CD4-positive, alpha-beta T cell treated with Interleukin-2 at 100 ng/mL for 4 hours (primary cell): ENCODE measurements at places on chromosomes 6 and 20.

DNA sequence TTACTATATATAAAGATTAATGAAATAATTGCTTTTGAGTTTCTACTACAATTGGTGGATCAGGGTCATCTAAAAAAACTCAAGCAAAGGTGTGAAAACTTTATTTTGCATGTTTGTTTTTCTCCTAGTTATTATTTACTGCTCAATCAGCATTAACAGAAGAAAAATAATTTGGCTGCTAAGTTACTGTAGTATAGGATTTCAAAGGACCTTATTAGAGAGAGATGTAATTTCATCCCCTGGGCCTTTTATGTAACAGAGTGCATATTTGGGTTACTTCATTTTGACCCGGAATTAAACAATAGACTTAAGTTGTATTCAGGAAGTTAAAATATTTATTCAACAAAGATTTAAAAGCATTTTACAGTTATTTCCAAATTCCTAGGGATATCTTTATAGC, 49.8 kb downstream of the EYA4 start:
- DNase-seq: no peak

DNA sequence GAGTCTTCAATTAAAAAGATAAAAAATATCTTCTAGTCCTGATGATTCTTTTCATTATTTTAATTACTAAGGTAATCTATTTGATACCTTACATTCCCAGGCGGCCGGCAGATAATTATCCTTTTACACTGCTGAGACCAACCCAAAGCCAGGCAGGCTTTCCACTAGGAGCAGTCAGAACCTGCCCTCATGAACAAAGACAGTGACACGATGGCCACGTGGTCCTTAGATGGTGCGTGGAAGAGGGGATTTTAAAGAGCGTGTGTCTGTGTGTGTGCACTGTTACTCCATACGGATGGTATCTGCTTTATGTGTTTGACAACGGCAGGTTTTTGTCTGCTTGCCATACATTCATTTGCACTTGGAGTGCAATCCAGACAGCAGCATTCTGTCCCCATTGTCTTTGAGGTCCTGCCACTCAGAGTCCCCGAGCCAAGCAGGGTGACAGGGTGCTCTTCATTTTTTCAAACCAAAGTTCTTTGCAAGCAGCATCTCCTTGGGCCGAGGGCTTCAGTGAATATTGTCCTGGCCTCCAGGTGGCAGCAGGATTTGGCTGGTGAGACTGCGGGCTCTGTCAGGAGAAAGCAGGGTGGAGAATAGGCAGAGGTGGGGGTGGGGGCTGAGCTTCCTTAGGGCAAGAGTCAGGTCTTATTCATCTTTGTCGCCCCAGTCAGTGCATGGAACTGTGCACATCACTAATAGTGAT, 260.5 kb downstream of the NRN1 start:
- DNase-seq: no peak

DNA sequence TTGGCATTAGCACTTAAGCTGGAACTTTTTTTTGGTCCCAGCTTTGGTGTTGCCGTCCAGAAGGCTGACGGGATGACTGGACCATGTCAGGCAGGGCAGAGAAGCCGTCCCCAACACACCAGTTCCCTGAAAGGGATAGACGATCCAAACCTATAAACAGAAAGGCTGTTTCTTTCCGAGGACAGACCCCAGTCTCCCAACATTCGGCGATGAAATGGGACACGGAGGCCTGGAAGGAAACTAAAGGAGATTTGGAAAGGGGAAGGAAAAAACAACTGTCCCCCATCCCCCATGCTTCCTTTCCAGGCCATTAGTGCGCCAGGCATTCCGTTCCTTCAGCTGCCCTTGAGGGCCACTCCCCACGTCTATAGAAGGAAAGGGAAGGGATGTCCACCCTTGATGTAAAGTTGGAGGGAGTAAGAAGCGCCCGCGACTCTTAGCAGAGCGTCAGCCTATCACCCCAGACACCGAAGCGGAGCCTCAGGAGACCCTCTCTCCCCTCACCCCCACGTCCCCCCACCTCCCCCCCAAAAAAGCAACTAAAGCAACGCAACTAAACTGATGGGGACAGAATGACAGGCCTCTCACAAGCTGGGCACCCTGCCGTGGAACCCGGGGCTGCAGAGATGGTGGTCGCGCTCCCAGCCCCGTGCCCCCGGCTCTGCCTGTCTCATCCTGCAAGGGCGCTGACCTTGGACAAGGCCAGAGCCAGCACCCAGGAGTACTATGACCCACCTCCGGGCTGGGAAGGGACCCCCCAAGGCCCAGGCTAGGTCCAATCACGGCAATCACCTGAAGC, 638 bp downstream of the BLCAP start:
- no peak for DNase-seq

DNA sequence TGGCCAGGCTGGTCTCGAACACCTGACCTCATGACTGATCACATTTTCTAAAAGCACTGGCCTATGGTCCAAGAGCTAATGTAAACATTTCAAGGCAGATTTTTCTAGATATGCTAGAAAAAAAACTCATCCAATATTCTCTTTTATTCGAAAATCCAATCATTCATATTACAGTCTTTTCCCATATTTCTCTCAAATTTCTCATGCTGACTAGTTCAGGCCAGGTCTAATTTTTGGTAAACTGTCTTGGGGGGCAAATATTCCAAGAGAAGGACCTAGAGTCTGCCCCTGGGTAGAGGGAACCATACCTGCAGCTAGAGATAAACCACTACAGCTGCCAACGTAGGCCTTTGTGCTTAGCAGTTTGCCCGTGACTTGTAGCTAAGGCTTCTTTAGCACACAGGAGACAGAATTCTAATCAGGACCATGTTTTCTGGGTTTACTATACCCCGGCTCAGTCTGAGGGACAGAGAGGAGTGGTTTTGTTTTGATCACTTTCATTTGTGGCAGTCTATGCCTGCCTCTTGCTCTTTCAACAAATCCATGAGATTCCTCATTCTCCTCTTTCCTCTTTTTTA, 71.8 kb upstream of the CITED2 start:
- no peak for DNase-seq

- no peak for DNase-seq
Observed at GRCh38 chr6:20112841-20113240, 99.4 kb downstream of the MBOAT1 start.

- DNase-seq: peak; percentile 30
Observed at GRCh38 chr6:147204060-147204785, at the start of gene STXBP5. TSS of gene STXBP5 (plus strand) at chr6:147204417. CDS start at chr6:147204533, 116 bp downstream.

DNA sequence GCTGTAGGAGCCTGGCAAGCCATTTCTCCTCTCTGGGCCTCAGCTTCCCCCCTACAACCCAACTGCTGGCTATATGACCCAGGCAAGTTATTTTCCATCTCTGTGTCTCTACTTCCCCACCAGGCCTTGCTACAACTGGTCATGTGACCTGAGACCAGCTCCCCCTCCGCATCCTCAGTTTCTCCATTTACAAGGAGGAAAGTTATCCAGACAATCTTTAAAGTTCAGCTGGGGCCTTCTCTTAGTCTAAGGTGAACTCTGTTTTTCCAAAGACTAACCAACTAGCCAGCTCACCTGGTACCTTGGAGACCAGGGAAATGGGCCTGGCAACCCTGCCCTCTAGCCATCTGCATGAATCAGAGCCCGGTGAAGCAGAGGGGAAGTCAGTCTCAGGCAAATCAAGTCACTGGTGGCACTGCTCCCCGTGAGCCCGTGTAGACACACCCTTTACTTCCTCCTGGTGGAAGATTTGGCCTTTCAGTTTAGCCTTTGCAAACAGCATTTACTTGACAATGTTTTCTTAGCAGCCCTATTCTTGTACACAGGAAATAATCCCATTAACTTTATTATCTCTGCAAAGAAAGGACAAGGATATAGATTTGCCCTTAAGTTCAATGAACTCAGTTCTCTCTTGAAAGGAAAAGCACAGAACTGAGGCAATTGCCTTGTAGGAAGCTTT, 157.7 kb downstream of the VEGFA start:
- DNase-seq: no peak

GRCh38 chr20:37989601-37990295, 43.5 kb downstream of the TTI1 start:
- DNase-seq: no peak

DNA sequence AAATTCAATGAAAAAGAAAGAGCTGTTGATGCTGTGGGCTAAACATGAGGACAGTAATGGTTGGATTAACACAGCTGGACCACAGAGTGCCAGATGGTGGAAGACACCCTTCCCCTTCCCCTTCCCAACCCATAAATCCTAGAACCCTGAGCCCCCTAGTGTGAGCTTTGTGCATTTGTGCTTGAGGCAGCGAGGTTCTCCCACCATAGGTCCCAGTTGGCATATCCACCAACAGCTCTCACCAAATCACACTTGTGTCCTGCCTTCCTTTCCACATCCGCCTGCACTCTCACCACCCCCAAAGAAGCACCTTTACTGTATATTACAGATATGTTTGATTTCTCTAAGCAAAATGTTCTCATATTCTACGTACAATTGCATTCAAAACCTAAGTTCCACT, 32.8 kb upstream of the HBS1L start:
- DNase-seq: no peak

- no peak for DNase-seq
Observed at GRCh38 chr6:3307436-3307835, 48.7 kb downstream of the PSMG4 start.

DNA sequence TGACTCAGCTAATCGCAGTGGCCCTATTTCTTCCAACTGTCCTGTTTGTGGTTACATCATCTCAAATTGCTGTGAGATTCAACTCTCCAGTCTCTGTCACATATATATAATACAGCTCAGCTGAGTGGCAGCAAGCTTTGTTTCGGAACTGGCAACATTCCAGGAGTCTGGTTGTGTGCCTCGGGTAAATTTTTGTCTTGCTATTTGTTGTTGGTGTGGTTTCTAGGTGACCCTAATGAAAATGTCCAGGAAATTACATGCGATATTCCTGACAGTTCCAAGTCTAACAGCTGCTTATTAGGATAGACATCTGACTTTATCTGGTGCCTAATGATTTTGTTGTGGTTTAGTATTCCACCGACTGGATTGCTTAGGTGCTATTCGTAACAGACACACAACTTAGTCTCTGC, 581.8 kb downstream of the CD109 start:
- no peak for DNase-seq

DNA sequence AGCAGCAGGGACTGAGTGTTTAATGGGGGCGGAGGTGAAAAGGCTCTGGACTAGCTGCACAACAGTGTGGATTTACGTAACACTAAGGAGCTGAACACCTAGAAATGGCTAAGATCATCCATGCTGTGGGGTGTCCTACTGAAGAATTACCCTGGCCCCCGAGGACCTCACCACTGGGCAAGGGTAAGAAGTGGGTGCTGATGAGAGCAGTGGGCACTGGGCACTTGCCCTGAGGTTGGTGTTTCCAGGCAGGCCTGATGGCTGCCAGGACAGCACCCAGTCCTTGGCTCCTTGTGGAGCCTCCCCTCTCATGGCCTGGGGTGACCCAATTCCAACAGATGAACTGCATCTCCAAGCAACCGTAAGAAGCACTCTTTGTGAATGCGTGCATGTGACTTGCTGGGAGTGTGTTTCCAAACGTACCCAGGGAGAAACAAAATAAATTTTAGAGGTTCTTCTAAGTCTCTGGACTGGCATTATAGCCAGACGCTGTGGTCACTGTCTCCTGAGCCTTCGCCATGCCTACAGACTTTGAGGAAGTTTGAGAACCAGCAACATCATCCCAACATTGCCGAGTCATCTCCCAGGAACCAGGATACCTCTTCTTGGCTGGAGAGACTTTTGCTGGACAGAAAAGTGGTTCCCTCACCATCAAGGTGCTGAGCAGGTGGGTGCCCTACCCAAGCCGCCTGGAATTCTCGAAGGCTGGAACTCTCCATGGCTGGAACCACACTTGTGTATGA, 245.9 kb downstream of the ERMARD start:
- no peak for DNase-seq

DNA sequence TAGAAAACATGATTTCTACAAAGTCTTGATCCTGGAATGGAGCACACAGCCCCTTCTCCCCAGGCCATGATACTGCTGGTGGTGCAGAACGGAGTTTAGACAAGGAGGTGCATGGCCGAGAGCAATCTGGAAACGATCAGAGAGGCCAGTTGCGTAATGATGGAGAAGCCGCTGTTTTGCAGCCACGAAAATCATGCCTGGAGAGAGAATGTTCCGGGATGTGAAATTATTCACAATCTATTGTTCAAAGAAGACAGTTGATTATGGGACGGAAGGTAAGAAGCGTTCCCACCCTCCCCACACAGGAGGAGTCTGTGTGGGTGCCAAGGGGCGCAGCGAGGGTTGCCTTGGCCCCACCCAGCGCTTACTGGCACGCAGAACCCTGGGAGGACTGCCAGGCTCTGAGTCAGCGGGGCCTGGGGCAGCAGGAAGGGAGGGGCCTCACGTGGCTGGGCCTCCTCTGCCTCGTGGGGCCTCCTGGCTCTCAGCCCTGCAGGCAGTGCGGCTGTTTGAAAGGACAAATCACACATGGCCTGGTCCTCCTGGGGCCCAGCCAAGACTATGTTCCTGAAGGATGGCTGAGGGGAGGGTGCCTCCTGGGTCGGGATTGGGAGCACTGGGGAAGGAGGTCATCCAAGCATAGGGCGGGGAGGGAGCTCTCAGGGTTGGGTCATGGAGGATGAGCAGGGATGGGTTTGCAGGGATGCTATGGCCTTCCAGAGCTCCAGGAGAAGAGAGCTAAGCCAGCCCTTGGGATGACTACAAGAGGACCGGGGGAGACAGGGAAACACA, 8.7 kb upstream of the AP5S1 start:
- DNase-seq: peak; percentile 96

DNA sequence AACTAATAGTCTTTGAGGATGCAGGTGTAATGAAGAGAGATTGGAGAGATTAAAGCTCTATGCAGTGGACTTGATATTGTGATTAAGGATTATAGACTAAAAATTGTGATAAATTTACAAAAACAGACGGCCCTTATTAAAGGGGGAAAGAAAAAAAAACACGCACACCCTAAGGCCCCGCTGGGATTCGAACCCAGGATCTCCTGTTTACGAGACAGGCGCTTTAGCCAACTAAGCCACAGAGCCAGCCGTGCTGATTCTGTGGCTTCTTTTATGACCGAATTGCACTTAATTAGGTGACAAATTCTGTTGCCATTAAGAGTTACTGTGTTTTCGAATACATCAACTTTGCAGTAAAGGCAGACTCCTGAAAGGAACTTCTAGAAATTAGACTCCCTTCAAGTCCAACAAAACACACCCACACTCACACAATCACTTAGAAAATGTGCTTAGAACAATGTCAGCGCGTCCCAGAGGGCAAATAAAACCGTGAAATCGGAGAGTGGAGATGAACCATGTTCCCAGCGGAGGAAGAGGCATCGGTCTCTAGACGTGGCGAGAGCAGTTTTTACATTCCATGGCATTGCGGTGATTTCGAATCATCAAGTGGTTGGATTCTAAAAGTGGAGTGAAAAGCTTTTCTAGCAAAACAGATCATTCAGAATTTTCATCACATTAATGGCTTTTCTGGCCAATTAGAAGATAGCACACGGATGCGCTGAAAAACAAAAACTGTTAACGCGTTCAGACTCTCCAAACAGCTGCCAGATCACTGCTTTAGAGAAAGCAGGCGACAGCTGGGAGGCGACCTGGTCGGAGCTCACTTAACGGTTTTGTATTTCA, 122.6 kb downstream of the GPX5 start:
- DNase-seq: peak; percentile 5

- no peak for DNase-seq
Observed at GRCh38 chr6:10219510-10219909, 195.4 kb downstream of the TFAP2A start.
